GM12864 (cell line): ENCODE measurements at places on chromosomes 7 and 10.
A peak's percentile ranks its signal among the peaks of the same experiment; 100 is the strongest.

DNA sequence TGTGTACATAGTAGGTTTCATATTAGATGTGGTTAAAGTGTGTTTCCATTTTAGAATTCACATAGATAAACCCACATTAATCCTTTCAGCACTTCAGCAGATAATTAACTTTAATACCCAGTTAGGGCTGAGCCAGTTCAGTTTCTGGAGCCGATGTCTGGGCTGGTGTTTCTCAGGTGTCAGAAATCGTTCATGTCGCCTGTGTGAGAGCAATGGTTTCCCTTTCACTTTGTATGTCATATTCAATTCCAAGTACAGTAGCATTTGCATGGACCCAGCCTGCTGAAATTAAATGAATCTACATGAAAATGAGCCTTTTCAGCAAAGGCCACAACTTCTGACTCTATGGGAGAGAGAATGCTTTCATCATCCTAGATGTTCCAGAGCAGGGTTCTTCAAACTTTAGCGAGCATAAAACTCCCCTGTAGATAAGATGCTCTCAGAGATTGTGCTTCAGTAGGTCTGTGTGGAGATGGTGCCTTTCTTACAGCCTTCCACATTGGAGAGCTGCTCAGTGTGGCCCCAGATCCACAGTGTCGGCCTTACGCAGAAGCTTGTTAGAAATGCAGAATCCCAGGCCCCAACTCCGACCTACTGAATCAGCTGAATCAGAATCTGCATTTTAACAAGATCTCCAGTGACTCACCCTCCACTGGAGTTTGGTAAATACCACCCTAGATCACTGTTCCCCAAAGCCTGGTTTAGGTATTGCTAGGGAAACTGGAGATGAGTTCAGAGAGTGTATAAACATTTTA lies 19.6 kb downstream of the WIPF3 start:
- peak; percentile 18 for DNase-seq

DNA sequence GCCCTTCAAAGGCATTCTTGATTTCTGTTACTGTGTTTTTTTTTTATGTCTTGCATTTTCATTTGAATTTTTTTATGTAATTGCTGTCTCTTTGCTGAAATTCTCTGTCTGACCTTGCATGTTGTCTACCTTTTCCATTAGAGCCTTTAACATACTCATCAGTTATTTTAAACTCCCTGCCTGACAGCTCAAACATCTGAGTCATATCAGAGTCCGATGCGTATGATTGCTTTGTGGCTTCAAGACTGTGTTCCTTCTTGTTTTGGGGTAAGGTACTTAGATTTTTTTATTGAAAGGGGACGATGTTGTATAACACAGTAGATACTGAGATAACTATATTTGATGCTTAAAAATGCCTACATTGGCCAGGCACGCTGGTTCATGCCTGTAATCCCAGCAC lies 9.7 kb upstream of the TARP start:
- DNase-seq = no peak

DNA sequence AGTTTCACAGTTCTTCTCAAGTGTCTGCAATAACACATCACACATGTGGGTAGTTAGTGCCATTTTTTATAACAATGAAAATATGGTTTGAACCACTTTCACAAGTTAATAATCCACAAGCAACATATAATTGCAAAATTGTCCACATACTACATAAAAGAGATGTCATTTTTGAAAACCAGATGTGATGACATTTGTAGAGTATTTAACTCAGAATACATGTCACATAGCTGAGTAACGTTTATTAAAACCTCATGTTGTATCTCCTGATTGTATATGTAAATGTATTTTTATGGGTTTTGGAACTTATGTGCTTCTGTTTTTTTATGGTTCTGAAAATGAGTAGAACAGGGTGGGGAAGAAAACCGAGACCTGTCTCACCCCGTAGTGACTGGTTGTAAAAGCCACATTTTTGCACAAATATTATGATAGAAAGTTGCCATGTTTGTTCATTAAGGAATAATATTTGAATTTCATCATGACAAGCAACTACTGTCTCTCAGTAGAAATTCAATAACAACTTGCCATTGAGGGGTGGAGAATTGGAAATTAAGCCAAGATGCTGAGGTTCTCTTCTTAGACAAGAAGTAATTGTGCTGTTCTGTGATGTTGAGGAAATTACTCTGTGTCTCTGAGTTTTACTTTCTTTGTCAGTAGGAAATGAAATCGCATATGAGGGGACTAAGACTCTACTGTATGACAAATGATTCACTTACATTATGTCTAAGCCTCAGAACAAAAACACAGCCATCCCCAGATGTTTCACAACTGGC lies 29.2 kb upstream of the EGFR start:
- DNase-seq = no peak

GRCh38 chr10:118585794-118586193 lies 9.7 kb downstream of the PRLHR start:
- no peak for DNase-seq

DNA sequence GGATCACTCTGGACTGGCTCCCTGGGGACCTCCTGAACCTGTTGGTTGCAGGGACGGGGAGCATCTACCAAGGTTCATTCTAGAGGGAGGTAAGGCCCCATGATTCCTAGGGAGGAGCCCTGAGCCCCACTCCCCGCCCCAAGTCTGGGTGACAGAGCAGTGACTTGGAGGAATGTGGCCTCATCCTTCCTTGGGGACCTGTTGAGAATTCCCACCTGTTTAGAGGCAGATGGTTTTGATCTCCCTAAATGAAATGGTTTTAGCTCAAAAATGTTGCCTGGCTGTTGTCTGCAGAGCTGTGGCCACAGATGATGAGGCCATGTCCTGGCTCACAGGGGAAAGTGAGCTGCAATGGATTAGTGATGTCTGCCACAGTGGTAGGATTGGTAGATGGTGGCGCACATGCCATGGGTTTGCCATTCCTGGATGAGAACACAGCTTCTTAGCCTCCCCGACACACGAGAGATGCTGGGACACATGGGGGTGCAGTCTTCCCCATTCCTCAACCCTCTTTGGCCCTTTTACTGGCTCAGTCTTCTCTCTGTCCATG lies 12.3 kb downstream of the C10orf105 start:
- DNase-seq = no peak

- DNase-seq = no peak
Measured at GRCh38 chr10:29857843-29858701, 201.3 kb downstream of the JCAD start.

DNA sequence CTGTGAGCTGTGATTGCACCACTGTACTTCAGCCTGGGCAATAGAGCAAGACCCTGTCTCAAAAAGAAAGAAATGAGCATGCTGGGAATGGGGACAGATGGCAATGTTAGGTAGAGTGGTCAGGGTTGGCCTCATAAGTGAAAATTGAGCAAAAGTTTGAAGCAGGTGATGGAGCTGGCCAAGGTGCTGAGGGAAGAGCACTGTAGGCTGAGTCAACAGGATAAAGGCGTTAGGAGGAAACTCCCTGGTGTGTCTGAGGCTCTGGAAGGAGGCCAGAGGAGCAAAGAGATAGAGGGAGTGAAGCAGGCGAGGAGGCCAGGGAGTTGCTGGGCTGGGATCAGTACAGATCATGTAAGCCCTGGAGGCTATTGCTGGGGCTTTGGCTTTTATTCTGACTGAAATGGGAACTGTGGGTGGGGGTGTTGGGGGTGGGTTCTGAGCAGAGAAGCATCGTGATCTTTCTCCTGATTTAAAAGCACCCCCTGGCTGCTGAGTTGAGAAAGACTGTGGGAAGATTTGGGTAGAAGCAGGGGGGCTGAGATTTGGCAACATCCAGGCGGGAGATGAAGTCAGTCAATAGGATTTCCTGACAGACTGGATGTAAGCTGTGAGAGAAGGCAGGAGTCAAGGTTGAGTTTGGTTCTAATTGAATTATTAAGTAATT lies 52.5 kb upstream of the VKORC1L1 start:
- no peak for DNase-seq
